Endothelial cell (in vitro differentiated cells): ENCODE measurements at places on chromosomes 13 and 19.
A peak's percentile ranks its signal among the peaks of the same experiment; 100 is the strongest.

- H3K27me3 ChIP-seq, result peaks cover 5% of the 10 kb centered on the region
- H3K4me3 ChIP-seq, result peak overlapping the region; percentile 57
- H3K27ac ChIP-seq, result no peak overlapping the region
- peaks cover 5% of the 10 kb centered on the region for H3K36me3 ChIP-seq
- no peak for DNase-seq
Measured at GRCh38 chr19:12098040-12098439, 33.5 kb downstream of the ZNF844 start.

- no peak overlapping the region for H3K27ac ChIP-seq
- peaks cover 3% of the 10 kb centered on the region for H3K27me3 ChIP-seq
- peaks cover 16% of the 10 kb centered on the region for H3K36me3 ChIP-seq
- DNase-seq, result no peak
- H3K4me1 ChIP-seq, result peaks cover 7% of the 10 kb centered on the region
- no peak overlapping the region for H3K4me3 ChIP-seq
Measured at GRCh38 chr19:51576850-51577249, 5.8 kb downstream of the ZNF175 start.

DNA sequence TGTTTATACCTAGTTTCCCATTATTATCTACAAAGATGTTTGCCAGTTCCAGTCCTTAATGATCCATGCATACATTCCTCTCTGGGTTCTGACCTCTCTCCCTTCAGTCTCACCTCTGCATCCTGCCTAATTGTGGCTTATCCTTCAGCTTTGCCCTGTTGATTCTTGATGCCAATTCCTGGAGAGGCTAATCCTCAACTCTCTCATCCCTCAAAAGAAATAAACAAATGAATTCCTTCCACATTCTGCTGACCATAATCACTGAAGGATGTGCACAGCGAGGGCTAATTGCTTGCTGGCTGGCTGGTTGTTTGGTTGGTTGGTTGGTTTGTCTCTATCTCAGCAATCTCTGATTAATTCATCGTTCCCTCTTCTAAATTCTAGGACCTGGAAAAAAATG lies 113.8 kb downstream of the IRS2 start:
- peaks cover 5% of the 10 kb centered on the region for H3K27me3 ChIP-seq
- H3K4me1 ChIP-seq, result peaks cover 17% of the 10 kb centered on the region
- no peak for DNase-seq
- H3K36me3 ChIP-seq, result no peaks in the 10 kb centered on the region
- H3K4me3 ChIP-seq, result no peak overlapping the region

- no peaks in the 10 kb centered on the region for H3K4me1 ChIP-seq
- DNase-seq, result no peak
Measured at GRCh38 chr19:37389234-37389633, 18.3 kb downstream of the ZNF527 start.

- H3K27me3 ChIP-seq, result peaks cover under 1% of the 10 kb centered on the region
- no peak overlapping the region for H3K4me3 ChIP-seq
- peaks cover 3% of the 10 kb centered on the region for H3K4me1 ChIP-seq
- no peaks in the 10 kb centered on the region for H3K36me3 ChIP-seq
Measured at GRCh38 chr19:5542665-5543064, 25.1 kb downstream of the TINCR start.
